ENCODE measurements at places on chromosomes 5 and 9. TPM values are rescaled to one million over a fixed set of nuclear protein-coding genes. Genes with fewer than 3 reads are reported as not detected.

The F12 gene
- total RNA-seq, result 0.95 TPM

The PCDHA9 gene
- 2.6 TPM for total RNA-seq

The IFNA21 gene
- total RNA-seq, result not detected

The NTNG2 gene
- 1.3 TPM for total RNA-seq

The COMMD10 gene
- 29.8 TPM for total RNA-seq

The KCNIP1 gene
- total RNA-seq, result not detected

The ANKRD33B gene
- total RNA-seq, result 38.6 TPM

The ANKRD18A gene
- 8.4 TPM for total RNA-seq

The SOWAHA gene
- total RNA-seq, result 0.07 TPM

The CMYA5 gene
- 0.69 TPM for total RNA-seq

The GABRA1 gene
- 0.33 TPM for total RNA-seq

GRCh38 chr5:161414896-161415295 lies 131.6 kb downstream of the GABRB2 start:
- no peaks in the 10 kb centered on the region for H3K36me3 ChIP-seq
- H3K4me1 ChIP-seq, result no peaks in the 10 kb centered on the region
- H3K27me3 ChIP-seq, result no peaks in the 10 kb centered on the region
- no peak overlapping the region for H3K4me3 ChIP-seq
- H3K27ac ChIP-seq, result no peak overlapping the region

- peak overlapping the region; percentile 26 for H3K4me3 ChIP-seq
- DNase-seq, result no peak
- H3K27me3 ChIP-seq, result no peaks in the 10 kb centered on the region
- H3K36me3 ChIP-seq, result no peaks in the 10 kb centered on the region
- no peak overlapping the region for H3K27ac ChIP-seq
Measured at GRCh38 chr5:38369692-38370091, 111.3 kb downstream of the EGFLAM start.

- DNase-seq, result no peak
Measured at GRCh38 chr9:17401858-17402257, 177.0 kb upstream of the SH3GL2 start.

- no peak overlapping the region for H3K27ac ChIP-seq
- H3K4me1 ChIP-seq, result no peaks in the 10 kb centered on the region
- no peaks in the 10 kb centered on the region for H3K27me3 ChIP-seq
- no peaks in the 10 kb centered on the region for H3K36me3 ChIP-seq
Measured at GRCh38 chr5:109313127-109313526, 96.6 kb downstream of the PJA2 start.

DNA sequence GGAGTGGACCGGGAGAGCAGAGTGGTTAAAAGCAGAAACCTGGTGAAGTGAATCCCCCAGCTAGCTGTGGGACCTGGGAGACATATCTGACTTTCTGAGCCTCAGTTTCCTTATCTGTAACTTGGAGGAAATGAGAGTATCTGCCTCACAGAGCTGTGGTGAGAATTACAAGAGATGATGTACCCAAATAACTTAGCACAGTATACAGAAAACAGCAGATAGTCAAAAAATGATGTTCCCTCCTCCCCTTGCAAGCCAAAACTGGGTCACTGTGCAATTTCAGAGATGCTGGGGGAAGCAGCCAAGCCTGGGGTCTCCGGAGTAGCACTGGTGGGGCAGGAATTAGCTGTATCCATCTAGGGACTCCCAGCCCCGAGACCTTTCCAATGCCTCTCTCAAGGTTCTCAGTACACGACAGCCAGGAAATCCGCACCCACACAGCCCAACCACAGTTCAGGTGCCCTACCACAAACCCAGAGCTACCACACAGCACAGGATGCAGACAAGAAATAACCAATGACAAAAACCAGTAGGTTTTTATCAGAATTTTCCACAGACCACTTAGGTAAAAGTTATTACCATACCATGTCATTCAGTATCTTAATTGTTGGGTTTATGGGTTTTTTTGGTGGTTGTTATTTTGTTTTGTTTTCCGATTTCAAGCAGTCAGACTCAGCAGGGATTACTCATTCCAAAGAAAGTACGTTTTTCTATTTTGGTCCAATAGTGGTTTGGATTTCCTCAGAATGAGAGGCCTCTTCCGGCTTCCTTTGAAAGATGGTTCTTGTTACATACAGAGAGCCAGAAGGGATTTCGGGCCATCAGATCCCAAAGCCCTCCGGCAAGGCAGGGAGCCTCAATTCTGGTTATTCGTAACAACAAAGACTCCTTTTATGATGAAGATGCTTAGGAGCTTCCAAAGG lies 4.9 kb upstream of the HRH2 start:
- H3K36me3 ChIP-seq, result no peaks in the 10 kb centered on the region
- no peak overlapping the region for H3K4me3 ChIP-seq
- no peaks in the 10 kb centered on the region for H3K4me1 ChIP-seq
- H3K27me3 ChIP-seq, result peaks cover 15% of the 10 kb centered on the region

GRCh38 chr9:120289098-120289497 lies 290.9 kb downstream of the CDK5RAP2 start:
- no peak overlapping the region for H3K4me3 ChIP-seq
- no peaks in the 10 kb centered on the region for H3K27me3 ChIP-seq
- H3K36me3 ChIP-seq, result no peaks in the 10 kb centered on the region
- no peak for DNase-seq
- no peaks in the 10 kb centered on the region for H3K4me1 ChIP-seq
- no peak overlapping the region for H3K27ac ChIP-seq

- no peak overlapping the region for H3K4me3 ChIP-seq
- H3K4me1 ChIP-seq, result no peaks in the 10 kb centered on the region
- no peaks in the 10 kb centered on the region for H3K36me3 ChIP-seq
- no peak overlapping the region for H3K27ac ChIP-seq
Measured at GRCh38 chr5:366541-367357, 45.2 kb downstream of the AHRR start.

DNA sequence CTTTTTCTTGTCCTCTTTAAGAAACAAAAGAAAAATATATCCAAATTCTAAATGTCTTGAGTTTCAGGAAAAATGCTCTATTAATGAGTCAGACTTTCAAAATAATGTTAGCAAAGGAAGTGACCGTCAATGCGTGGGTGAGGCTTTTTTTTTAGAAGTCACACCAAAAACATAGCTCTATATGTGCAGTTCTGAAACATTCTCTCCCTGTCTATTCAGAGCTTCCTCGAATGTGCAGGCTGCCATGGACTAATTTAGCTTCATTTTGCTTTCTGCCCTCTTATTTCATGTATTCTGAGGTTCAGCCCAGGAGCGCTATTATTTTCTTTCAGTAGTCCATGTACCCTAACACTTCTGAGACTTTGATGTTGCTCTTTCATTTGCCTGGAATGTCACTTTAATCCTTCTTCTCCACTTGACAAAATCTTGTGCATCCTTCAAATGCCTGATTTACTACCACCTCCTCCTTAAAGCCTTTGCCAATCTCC lies 72.5 kb upstream of the RASA1 start:
- DNase-seq, result no peak
- H3K4me1 ChIP-seq, result no peaks in the 10 kb centered on the region
- H3K36me3 ChIP-seq, result no peaks in the 10 kb centered on the region
- no peaks in the 10 kb centered on the region for H3K27me3 ChIP-seq
- H3K4me3 ChIP-seq, result no peak overlapping the region

- DNase-seq, result no peak
- H3K36me3 ChIP-seq, result no peaks in the 10 kb centered on the region
- no peaks in the 10 kb centered on the region for H3K27me3 ChIP-seq
- H3K27ac ChIP-seq, result no peak overlapping the region
Measured at GRCh38 chr5:126438868-126439267, 15.7 kb downstream of the GRAMD2B start.

DNA sequence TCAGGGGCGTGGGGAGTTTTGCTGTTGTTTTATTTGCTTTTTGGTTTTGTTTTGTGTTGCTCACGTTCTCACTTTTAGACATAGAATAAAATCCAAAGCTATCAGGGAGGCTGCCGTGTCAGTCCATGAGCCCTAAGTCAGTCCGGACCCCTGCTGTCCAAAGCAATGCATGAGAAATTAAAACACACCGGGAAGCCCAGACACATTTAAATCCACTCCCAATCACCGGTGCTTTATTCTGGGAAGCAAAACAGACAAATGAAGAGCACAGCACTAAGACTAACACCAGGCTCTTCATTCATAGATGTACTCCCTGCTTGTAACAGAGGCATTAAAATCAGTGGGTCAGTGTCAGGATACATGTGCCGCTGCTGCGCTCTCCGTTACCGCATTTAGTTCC lies 180.9 kb downstream of the IRX2 start:
- H3K27me3 ChIP-seq, result no peaks in the 10 kb centered on the region
- H3K27ac ChIP-seq, result no peak overlapping the region
- peaks cover 6% of the 10 kb centered on the region for H3K4me1 ChIP-seq
- no peak for DNase-seq
- H3K4me3 ChIP-seq, result no peak overlapping the region
- no peaks in the 10 kb centered on the region for H3K36me3 ChIP-seq

- H3K27ac ChIP-seq, result no peak overlapping the region
- peaks cover 9% of the 10 kb centered on the region for H3K4me1 ChIP-seq
- H3K36me3 ChIP-seq, result no peaks in the 10 kb centered on the region
- no peak for DNase-seq
- no peaks in the 10 kb centered on the region for H3K27me3 ChIP-seq
Measured at GRCh38 chr9:107228496-107229039, 54.5 kb upstream of the RAD23B start.

DNA sequence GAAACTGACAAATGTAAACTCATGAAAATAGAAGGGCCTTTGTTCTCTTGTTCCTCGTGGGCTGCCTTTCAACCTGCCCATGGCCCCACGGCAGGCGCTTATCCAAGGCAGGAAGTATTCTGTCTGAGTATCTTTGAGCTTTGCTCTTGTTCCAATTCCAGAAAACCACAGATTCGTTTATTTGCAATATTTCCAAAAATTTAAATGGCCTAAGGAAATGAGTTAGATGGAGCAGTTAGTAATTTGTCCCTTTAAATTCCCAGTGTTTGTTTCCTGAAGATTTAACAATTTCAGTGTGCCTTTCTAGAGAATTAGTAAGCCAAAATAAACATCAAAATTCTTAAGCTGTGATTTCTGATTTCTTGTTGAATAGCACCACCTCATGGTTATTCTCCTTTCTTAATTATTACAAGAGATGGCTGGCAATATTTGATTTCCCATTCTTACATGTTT lies 299.4 kb upstream of the RASA1 start:
- no peaks in the 10 kb centered on the region for H3K4me1 ChIP-seq
- H3K4me3 ChIP-seq, result no peak overlapping the region
- no peak overlapping the region for H3K27ac ChIP-seq
- H3K27me3 ChIP-seq, result no peaks in the 10 kb centered on the region
- H3K36me3 ChIP-seq, result no peaks in the 10 kb centered on the region

DNA sequence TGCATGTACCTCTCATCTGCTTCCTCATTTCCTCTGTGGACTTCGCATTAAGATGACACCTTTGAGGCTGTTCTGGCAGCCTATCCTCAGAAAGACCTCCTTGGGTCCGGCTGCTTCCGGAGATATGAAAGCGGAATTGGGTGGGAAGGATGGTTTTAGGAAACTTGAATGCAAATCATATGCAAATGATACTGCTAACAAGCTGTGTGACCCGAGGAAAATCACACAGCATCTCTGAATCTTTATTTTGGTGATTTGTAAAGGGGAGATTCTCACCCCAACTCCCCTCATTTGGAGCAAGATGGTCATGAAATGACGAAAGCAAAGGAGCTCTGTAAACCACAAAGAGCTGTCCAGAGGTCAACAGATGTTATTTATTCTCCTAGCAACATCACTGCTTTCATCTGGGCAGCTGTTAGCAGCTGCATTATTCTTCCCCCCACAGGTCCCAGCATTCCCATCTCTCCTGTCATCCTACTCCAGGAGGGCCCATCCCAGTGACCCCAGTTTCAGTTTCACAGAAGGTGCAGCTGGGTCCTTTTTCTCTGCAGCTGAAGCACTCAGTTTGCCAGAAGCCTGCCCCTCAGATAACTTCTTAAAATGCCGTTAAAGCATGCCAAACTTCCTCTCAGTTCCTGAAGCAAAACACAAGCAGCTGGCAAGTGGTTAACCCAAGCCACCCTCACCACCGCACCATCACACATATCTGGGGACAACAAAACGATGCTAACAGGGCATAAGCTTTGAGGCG lies 269.5 kb downstream of the SEC61B start:
- H3K36me3 ChIP-seq, result no peaks in the 10 kb centered on the region
- no peak overlapping the region for H3K4me3 ChIP-seq
- no peak for DNase-seq
- no peak overlapping the region for H3K27ac ChIP-seq

- peak overlapping the region; percentile 24 for H3K4me3 ChIP-seq
- no peak overlapping the region for H3K27ac ChIP-seq
- DNase-seq, result no peak
- H3K27me3 ChIP-seq, result no peaks in the 10 kb centered on the region
- no peaks in the 10 kb centered on the region for H3K36me3 ChIP-seq
Measured at GRCh38 chr9:86491468-86492266, 137.5 kb upstream of the TUT7 start.

GRCh38 chr9:130209422-130209821 lies 37.2 kb downstream of the NCS1 start:
- no peak for DNase-seq
- H3K4me1 ChIP-seq, result peaks cover 5% of the 10 kb centered on the region
- no peaks in the 10 kb centered on the region for H3K27me3 ChIP-seq
- H3K27ac ChIP-seq, result no peak overlapping the region

GRCh38 chr5:116480894-116481510 lies 93.6 kb downstream of the SEMA6A start:
- H3K27me3 ChIP-seq, result no peaks in the 10 kb centered on the region
- peak; percentile 60 for DNase-seq
- no peaks in the 10 kb centered on the region for H3K4me1 ChIP-seq
- H3K36me3 ChIP-seq, result peaks cover 73% of the 10 kb centered on the region

GRCh38 chr5:73550016-73550415 lies 15.4 kb downstream of the ANKRA2 start:
- peaks cover 14% of the 10 kb centered on the region for H3K36me3 ChIP-seq
- no peak overlapping the region for H3K4me3 ChIP-seq
- H3K27me3 ChIP-seq, result no peaks in the 10 kb centered on the region
- H3K27ac ChIP-seq, result no peak overlapping the region

- no peak overlapping the region for H3K27ac ChIP-seq
- H3K36me3 ChIP-seq, result no peaks in the 10 kb centered on the region
- no peaks in the 10 kb centered on the region for H3K4me1 ChIP-seq
- no peak for DNase-seq
Measured at GRCh38 chr9:71353720-71354119, 232.3 kb upstream of the TRPM3 start.

- peaks cover 7% of the 10 kb centered on the region for H3K36me3 ChIP-seq
- H3K4me3 ChIP-seq, result no peak overlapping the region
- DNase-seq, result no peak
Measured at GRCh38 chr9:20873240-20873865, 158.1 kb downstream of the HACD4 start.

- no peaks in the 10 kb centered on the region for H3K4me1 ChIP-seq
- no peak for DNase-seq
- H3K4me3 ChIP-seq, result no peak overlapping the region
- no peak overlapping the region for H3K27ac ChIP-seq
- no peaks in the 10 kb centered on the region for H3K36me3 ChIP-seq
Measured at GRCh38 chr5:58834242-58835225, 251.7 kb downstream of the RAB3C start.
